Pons (tissue), 1 donor: ENCODE measurements at places on chromosomes 5 and 9.

DNA sequence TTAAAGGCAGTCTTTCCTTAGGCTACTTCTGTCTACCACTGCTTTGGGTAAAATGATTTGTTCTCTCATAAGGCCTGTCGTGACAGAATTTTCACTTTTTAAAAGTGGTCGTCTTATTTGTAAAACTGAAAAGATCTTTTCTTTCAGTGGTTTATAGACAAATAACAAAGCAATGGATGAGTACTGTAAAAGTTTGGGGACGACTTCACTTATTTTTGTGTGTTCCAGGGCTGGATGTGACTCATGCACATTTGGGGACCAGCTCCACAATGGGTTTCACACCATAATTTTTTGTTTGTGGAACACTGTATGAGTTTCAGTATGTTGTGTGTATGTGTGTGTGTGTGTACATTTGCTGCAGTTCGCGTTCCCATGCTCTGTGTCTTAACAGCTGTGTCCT, 53.6 kb downstream of the ARHGAP26 start:
- no peak for DNase-seq

- DNase-seq, result no peak
Measured at GRCh38 chr9:75046725-75047345, 18.7 kb upstream of the CARNMT1 start.

DNA sequence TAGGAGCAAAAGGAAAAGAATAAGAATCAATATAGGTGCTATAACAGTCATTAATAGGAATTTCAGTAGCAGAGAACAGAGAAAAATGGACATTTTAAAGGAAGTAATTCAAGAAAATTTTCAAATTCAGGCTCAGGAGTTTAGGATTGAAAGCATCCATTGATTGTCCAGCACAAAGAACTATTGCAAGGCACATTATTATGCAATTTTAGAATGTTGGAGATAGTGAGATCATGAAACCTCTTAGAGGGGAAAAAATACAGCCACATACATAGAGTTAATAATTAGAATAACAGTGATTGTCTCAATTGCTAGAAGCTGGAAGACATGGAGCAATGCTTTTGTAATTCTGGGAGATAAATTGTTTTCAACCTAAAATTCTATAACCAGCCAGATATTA, 31.5 kb downstream of the CNTLN start:
- DNase-seq, result no peak

DNA sequence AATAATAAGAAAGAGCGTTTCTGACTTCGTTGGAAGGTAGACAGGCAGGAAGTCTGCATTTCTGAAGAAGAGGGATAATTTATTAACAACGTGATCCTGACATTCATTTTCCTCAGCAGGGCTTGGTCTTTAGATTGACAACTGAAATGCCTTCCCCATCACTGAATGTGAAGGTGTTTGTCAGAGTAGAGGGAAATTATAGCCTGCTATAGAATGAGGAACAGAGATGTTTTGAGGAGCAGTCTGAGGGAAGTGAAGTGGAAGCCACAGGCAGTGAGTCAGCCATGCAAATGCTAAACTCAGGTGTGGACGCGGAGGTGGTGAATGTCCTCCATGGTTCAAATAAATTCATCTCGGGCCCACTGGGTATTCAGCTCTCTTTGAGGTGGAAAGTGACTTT, 30.5 kb downstream of the C7 start:
- DNase-seq, result no peak

DNA sequence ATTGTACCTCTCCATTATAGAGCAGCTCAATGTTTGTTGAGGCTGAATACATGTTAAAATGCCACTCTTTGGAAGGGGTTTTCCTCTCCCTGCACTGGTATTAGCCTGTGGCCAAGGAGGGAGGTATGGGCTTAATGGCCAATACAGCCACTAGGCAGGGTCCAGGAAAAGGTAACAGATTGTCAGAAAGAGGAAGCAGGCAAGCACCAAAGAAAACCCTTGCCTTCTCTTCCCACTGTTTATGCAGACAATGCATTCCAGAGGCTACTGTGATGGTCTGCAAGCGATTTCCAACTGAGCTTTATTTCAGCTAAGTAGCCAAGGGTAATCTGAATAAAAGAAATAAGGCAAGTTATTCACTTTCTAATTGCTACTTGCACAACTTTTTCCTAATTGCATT, 95.3 kb upstream of the SLC27A6 start:
- no peak for DNase-seq

DNA sequence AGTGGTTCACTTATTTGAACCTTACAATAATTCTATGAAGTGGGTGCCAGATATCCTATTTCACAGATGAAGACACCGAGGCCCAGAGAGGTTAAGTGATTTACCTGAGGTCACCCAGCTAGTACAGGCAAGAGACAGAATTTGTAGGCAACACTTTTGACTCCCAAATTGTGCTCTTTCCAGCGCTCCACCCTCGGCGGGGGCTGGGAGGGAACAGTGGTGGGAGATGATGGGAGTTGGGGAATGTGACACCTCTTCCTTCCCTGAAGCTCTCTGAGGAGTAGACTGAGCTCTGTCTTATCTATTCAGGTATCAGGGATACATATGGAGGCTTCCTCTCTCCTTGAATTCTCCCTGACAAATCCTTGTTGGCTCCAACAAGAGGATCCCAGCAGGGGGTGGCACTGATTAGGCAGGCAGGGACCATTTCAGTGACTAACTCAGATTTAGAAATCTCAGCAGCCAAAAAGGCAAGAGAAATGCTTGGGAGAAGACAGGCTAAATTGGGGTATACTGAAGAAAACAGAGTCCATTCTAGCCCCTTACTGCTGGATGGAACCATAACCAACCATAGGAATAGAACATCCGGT, 95.8 kb upstream of the PANK3 start:
- no peak for DNase-seq

- no peak for DNase-seq
Measured at GRCh38 chr5:59424515-59424914, 469.0 kb downstream of the PDE4D start.
